ENCODE measurements at places on chromosomes 11 and 22.

- no peak for DNase-seq
Measured at GRCh38 chr22:40764763-40765441, 54.2 kb downstream of the SLC25A17 start.

DNA sequence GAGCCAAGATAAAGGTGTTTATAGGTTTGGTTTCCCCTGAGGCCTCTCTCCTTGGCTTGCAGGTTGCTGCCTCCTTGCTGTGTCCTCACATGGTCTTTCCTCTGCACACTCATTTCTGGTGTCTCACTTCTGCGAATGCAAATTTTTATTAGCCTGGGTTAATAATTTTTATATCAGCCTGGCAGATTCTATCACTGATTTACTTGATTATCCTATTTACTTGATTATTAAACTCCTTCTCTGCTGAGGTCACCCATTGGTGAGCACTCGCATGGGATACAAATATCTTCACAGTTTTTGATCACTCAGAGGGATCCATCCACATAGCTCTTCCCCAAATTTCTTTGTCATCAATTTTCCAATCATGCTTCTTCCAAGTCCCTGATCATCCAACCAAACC lies 90.9 kb upstream of the IGLL5 start:
- no peak for DNase-seq

DNA sequence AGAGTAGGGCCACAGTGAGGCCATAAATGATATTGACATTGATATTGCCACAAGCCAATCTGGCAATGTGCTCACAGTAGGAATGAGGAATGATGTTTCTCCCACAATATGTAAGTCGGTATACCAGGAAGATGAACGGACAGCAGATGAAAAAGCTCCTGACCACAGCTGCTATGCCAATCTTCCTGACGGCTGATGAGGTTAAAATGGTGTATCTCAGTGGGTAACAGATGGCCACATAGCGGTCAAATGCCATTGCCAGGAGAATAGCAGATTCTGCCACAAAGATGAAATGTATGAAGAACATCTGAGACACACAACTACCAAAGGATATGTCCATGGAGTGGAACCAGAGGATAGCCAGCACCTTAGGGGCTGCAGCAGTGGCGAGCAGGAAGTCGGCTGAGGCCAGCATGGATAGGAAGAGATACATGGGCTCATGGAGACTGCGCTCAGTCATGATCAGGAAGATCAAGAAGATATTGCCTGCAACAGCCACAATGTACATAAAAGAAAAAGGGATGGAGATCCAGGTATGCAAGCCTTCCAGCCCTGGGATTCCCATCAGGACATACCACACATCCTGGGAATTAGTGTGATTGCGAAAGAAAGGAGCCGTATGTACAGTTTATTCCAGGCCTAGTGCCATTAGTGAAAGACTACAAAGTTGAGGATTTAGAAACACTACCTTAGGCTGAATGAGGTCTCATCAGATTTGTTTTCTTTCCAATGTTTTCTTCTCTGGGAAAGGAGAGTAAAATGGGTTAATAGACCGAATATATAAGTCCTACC lies 22.2 kb downstream of the OR51V1 start:
- no peak for DNase-seq

- no peak for DNase-seq
Measured at GRCh38 chr11:127966821-127967220, 620.5 kb downstream of the ETS1 start.

- DNase-seq = no peak
Measured at GRCh38 chr11:94132152-94132558, 3.5 kb downstream of the PANX1 start.

DNA sequence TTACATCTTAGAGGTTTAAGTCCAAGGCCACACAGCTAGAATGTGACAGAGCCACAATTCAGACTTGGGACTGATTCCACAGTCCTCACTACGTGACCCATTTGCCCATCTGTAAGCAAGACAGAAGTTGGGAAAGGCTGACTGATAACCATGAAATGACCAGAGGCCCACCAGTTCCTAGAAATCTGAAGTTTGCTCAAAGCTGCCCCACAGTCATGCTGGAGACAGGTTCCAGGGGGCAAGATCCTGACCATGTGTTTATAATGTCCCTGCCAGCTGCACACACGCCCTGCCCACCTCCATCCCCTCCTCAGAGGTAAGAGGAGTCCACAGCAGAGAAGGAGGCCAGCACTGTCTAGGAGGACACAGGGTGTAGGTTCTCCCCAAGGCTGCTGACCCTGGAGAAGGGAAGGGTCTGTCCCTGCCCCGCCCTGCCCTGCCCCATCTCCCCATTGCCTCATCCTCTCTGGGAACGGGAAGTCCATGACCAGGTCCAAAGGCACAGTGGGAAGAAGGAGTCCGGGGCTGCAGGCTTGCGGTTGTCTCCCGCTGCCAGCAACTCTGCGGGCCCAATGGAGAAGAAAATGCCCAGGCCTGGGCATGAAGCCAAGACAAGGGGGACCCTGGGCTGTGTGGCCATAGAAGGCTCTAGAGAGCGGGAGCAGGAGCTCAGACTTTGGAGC lies 11.9 kb upstream of the OAF start:
- no peak for DNase-seq

DNA sequence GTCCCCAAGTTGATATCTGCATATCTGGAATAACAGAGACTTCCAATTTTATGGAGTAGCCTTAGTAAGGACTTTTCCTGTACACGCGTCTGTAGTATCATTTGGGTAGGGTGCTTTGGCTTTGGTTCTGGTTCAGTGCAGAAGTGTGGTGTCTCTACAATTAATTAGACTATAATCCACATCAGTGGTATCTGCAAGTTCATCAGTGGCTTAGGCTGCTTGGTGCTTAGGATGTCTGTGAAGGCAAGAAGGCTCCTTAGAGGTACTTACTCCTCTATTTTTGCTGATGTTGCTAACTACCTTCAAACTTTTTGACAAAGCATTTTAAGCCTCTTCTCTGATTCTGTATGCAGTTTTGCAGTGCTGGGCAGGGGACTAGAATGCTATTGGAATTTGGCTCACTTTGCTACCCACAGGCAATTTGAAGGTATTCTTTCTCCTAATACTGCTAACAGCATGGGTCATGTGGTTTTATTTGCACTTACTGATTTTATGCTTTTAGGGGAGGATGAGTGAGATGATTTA lies 49.4 kb downstream of the KCNQ1OT1 start:
- no peak for DNase-seq

GRCh38 chr22:30284666-30285065 lies 4.6 kb downstream of the CASTOR1 start:
- DNase-seq = no peak

All from HCT116 (cell line).